ENCODE measurements at places on chromosomes 16 and 17. TPM values are rescaled to one million over a fixed set of nuclear protein-coding genes. Genes with fewer than 3 reads are reported as not detected.

- no peaks in the 10 kb centered on the region for H3K36me3 ChIP-seq
- no peak overlapping the region for H3K4me3 ChIP-seq
- no peak overlapping the region for H3K27ac ChIP-seq
- no peaks in the 10 kb centered on the region for H3K27me3 ChIP-seq
- DNase-seq: peak; percentile 44
- H3K4me1 ChIP-seq: no peaks in the 10 kb centered on the region
Measured at GRCh38 chr16:73171380-73171779, 123.5 kb upstream of the ZFHX3 start.

GRCh38 chr16:78484509-78485058 lies 385.1 kb downstream of the WWOX start:
- no peak for DNase-seq
- H3K27me3 ChIP-seq: no peaks in the 10 kb centered on the region
- no peaks in the 10 kb centered on the region for H3K36me3 ChIP-seq
- H3K4me1 ChIP-seq: no peaks in the 10 kb centered on the region
- H3K4me3 ChIP-seq: no peak overlapping the region

SERPINF2 gene
- total RNA-seq: 41.1 TPM

DNA sequence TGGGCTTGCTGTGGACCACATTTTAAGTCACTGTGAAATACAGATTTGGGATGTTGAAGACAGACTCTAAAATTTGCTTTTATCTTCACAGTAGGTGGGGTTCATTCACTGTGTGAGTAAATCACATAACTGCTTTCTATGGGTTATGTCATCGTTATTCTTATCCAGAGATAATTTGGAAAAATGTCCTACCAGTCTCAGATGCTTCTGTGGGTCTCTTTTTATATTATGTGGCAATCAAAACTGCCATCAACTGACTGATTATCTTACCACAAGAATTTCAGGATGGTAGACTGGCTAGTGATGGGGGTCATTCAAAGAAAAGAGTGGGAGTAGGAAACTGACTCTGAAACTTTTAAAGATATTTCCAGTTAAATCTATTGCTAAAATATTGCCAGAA lies 3.1 kb downstream of the HSBP1 start:
- DNase-seq: no peak
- no peaks in the 10 kb centered on the region for H3K27me3 ChIP-seq
- H3K27ac ChIP-seq: no peak overlapping the region
- H3K36me3 ChIP-seq: peaks cover 20% of the 10 kb centered on the region

DNA sequence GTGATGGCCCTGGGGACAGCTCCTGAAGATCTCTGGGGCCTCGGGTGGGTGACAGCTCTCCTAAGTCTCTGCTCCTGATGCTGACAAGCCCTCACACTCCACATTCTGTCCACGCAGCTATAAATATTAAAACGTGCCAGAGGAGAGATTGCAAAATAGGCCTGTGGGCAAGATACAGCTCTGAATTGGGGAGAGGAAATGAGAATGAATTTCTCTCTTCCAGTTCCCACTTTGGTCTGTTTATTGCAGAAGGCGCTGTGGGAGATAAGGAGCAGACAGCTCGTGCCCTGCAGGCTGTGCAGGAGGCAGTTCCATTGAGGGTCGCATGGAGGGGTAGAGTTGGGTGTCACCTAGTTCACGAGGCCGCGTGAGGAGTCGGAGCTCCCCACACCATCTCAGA lies 87.5 kb upstream of the SDK2 start:
- no peaks in the 10 kb centered on the region for H3K36me3 ChIP-seq
- no peak overlapping the region for H3K27ac ChIP-seq
- peaks cover 6% of the 10 kb centered on the region for H3K27me3 ChIP-seq
- H3K4me1 ChIP-seq: no peaks in the 10 kb centered on the region
- H3K4me3 ChIP-seq: no peak overlapping the region

MYH1 gene
- total RNA-seq: not detected

RGS9 gene
- 10.6 TPM for total RNA-seq

TBX2 gene
- 155 TPM for total RNA-seq

DNA sequence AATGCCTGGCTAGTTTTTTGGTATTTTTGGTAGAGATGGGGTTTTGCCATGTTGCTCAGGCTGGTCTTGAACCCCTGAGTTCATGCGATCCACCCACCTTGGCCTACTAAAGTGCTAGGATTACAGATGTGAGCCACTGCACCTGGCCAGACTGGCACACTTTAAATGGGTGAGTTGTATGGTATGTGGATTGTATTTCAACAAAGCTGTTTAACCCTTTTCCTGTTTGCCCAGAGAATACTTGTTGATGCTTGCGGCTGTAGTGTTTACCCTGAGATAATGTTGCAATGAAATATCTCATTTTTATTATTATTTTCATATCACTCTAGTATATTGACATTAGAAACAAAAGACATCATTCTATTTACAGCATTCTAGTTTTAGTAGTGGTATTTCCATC lies 17.1 kb upstream of the TMEM94 start:
- no peaks in the 10 kb centered on the region for H3K4me1 ChIP-seq
- no peak overlapping the region for H3K27ac ChIP-seq
- no peaks in the 10 kb centered on the region for H3K36me3 ChIP-seq
- H3K4me3 ChIP-seq: no peak overlapping the region

DNA sequence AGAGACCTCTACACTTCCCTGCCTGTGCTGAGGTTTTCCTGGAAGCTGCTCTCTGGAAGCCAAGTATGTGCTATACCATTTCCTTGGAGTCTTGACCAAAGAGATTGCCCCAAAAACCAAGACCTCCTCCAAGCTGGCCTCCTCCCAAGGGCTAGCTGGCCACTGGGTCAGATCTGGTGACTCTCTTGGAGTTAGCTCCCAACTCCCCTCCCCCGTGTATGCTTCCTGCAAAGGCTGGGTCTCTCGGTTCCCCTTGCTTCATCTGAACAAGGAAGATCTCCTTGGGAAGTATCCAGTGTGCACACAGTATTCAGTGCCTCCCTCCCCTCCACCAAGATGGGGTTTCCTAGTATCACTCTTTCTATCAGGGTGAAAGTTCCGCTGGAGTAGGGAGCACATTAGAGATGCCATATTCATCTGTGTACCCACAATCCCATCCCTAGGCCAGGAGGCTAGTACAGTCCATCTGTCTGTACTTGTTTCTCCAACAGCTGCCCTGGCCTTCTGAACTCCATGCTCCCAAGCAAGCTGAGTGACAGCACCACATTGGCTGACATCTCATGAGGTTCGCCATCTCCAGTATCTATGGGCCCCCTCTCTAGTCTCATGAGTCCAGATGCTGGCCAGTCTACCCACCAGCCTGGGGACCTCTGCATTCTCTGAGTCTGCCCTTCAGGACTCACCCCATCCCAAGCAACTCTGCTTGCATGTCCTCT lies 3.2 kb downstream of the GAS7 start:
- H3K27me3 ChIP-seq: peaks cover 2% of the 10 kb centered on the region
- H3K4me1 ChIP-seq: peaks cover 2% of the 10 kb centered on the region
- DNase-seq: no peak

DNA sequence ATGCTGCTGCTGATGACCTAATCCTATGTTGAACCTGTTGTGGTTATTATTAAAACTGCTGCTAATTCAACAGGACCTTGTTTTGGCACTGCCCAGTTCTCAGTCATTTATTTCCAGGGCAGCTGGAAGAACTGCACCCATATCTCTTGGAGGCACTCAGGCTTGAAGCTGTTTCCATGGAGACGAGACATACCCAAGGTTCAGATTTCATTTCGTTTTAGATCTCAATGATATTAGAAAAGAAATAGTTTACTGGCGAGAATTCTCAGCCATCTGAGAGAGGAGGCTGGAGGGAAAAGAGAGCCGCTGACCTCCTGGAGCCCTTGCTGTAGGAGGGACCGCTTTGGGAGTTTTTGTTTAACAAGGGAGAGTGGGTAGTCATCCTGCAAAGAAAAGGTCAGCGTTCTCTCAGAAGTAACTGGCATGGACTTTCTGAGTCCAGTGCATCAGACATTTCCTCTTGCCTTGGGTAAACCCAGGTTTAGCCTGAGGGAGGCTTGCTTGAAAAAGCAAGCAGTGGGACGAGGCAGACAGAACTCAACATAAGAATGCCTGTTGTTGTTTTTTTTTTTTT lies 75.4 kb downstream of the YPEL2 start:
- H3K27me3 ChIP-seq: no peaks in the 10 kb centered on the region
- no peaks in the 10 kb centered on the region for H3K4me1 ChIP-seq
- no peaks in the 10 kb centered on the region for H3K36me3 ChIP-seq
- H3K4me3 ChIP-seq: no peak overlapping the region
- H3K27ac ChIP-seq: peak overlapping the region; percentile 48

TMEM98 gene
- 176 TPM for total RNA-seq

CRHR1 gene
- total RNA-seq: not detected

DNA sequence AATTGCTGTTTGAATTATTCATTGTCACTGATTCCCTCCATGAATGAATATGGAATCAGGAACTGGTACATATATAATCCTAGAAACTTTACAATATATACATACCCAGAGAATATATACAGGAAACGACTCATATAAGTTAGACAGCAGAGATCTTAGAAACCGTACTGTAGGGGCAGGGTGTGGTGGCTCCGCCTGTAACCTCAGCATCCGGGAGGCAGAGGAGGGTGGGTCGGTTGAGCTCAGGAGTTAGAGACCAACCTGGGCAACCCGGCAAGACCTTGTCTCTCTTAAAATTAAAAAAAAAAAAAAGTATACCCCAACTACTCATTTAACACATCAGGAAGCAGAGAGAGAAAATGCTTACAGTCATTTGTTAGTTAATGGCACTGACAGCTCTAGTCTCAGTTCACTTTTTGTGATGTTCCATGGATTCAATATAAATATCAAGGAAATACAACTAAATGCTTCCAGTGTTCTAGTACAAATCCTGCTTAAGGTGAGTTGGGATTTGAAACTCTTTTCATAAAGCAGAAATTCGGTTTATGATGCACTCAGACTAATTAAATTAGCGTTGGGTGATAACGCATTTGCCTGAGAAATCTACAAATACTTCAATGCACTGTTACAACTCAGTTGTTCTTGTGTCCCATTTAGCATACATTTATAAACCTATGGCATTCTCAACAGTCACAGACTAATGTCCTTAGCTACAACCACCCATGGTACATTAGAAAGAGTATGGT lies 5.6 kb downstream of the GLG1 start:
- no peaks in the 10 kb centered on the region for H3K36me3 ChIP-seq
- H3K4me3 ChIP-seq: no peak overlapping the region
- H3K4me1 ChIP-seq: peaks cover 7% of the 10 kb centered on the region
- no peak overlapping the region for H3K27ac ChIP-seq

- H3K36me3 ChIP-seq: no peaks in the 10 kb centered on the region
- no peak overlapping the region for H3K4me3 ChIP-seq
- no peaks in the 10 kb centered on the region for H3K27me3 ChIP-seq
- no peak overlapping the region for H3K27ac ChIP-seq
- peaks cover 33% of the 10 kb centered on the region for H3K4me1 ChIP-seq
Measured at GRCh38 chr17:50033316-50033715, 22.6 kb upstream of the ITGA3 start.

DNA sequence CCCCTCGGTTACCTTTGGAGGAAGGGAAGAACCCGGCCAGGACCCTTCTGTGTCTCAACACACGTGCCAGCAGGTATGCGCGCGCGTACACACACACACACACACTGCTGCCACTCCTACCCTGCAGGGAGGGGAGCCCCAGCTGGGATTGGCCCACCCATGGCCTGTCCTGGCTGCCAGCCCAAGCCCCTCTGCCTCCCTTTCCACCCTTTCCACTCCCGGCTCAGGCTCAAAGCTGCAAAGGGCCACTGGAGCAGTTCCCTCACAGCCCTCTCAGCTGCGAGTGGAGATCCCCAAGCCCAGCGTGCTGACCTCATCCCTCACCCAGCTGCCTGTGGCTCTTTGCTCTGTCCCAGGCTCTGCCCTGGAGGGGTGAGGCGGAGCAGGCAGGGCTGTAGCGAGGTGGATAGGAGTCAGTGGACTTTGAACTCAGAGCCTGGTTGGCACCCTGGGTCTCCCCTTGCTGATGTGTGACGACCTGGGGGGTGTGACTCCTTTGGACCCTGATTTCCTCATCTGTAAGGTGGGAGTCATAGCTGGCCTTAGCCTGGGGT lies 14.5 kb downstream of the KIF19 start:
- peaks cover 7% of the 10 kb centered on the region for H3K4me1 ChIP-seq
- H3K27ac ChIP-seq: no peak overlapping the region
- H3K4me3 ChIP-seq: no peak overlapping the region
- peak; percentile 38 for DNase-seq
- H3K27me3 ChIP-seq: no peaks in the 10 kb centered on the region

DNA sequence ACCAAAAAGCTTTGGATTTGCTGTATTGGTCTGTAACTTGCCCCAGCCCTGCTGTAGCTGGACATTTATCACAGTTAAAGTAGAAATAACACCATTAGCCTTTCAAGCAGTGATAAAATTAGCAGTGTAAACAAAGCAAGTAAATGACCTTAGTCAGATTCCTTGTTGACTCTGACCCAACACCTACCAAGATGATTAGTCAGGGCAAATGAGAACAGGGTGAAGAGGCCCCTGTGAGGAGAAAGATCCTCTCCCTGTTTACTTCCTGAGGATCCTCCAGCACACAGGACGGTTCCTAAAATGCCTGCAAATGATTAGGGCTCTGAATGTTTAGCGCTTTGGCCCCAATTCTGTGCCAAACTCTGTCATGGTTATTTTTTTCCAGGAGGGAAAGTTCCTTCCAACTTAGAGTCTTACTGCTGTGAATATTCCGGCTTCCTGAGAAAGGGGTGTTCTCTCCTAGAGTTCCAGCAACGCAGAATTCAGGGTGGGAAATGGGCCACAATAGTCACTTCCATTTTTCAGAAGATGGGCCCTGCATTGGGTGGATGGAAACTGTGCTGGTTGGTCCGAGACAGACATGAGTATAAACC lies 259.0 kb upstream of the MYOCD start:
- H3K4me1 ChIP-seq: no peaks in the 10 kb centered on the region
- no peaks in the 10 kb centered on the region for H3K36me3 ChIP-seq
- no peak for DNase-seq
- no peaks in the 10 kb centered on the region for H3K27me3 ChIP-seq
- H3K4me3 ChIP-seq: no peak overlapping the region

DNA sequence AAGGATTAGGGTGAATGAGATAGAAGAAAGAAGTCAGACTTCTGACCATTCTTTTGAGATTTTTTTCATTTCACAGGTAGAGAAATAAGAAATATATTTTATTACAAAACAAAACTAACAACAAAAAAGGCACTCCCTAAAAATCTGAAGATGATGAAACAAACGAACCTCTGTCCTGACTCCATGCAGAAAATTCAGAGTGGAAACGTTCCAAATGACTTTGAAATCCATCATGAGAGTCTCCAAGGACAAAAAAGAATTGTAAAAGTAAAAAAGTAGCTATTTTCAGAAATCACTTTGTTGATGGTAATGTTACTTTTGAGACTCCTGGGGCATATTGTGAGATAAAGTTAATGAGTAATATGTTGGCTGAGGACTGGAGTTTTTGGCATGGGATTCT lies 26.4 kb upstream of the MNT start:
- H3K4me3 ChIP-seq: no peak overlapping the region
- no peaks in the 10 kb centered on the region for H3K4me1 ChIP-seq
- peaks cover 6% of the 10 kb centered on the region for H3K36me3 ChIP-seq
- no peak overlapping the region for H3K27ac ChIP-seq
- H3K27me3 ChIP-seq: no peaks in the 10 kb centered on the region

Data from lung (tissue), 17 donors.